Transverse colon (tissue), 4 donors: ENCODE measurements at places on chromosomes 4 and X. TPM values are rescaled to one million over a fixed set of nuclear protein-coding genes. Genes with fewer than 3 reads are reported as not detected.

Gene PPP2R2C
- 8.8 TPM for total RNA-seq

Gene FAM241A
- total RNA-seq = 0.37 TPM

Gene NPNT
- 23.5 TPM for total RNA-seq

Gene PF4V1
- total RNA-seq = not detected

Gene MAML3
- total RNA-seq = 18.0 TPM

Gene RADX
- 1.9 TPM for total RNA-seq

Gene XIAP
- total RNA-seq = 60.3 TPM

Gene FAM133A
- total RNA-seq = not detected

Gene FAM9C
- total RNA-seq = not detected

Gene ARAP2
- 108 TPM for total RNA-seq

Gene CTSO
- total RNA-seq = not detected

Gene PRRG3
- 1.8 TPM for total RNA-seq

Gene F8A1
- total RNA-seq = not detected

Gene DSPP
- not detected for total RNA-seq

Gene MGAT4D
- total RNA-seq = not detected

Gene TRO
- total RNA-seq = 7.9 TPM

Gene NXF2B
- not detected for total RNA-seq

Gene GPC4
- 15.7 TPM for total RNA-seq

Gene PRPS1
- 1.5 TPM for total RNA-seq

Gene TREX2
- total RNA-seq = 1.4 TPM

Gene CXXC4
- not detected for total RNA-seq

Gene SSX4B
- not detected for total RNA-seq

Gene CENPVL1
- not detected for total RNA-seq

Gene SMIM10L2A
- not detected for total RNA-seq

Gene SHISA3
- total RNA-seq = 1.7 TPM

Gene BEX2
- total RNA-seq = 9.1 TPM

Gene EOLA2
- 33.2 TPM for total RNA-seq
